ENCODE measurements at places on chromosomes 7 and 10. TPM values are rescaled to one million over a fixed set of nuclear protein-coding genes. Genes with fewer than 3 reads are reported as not detected.

DNA sequence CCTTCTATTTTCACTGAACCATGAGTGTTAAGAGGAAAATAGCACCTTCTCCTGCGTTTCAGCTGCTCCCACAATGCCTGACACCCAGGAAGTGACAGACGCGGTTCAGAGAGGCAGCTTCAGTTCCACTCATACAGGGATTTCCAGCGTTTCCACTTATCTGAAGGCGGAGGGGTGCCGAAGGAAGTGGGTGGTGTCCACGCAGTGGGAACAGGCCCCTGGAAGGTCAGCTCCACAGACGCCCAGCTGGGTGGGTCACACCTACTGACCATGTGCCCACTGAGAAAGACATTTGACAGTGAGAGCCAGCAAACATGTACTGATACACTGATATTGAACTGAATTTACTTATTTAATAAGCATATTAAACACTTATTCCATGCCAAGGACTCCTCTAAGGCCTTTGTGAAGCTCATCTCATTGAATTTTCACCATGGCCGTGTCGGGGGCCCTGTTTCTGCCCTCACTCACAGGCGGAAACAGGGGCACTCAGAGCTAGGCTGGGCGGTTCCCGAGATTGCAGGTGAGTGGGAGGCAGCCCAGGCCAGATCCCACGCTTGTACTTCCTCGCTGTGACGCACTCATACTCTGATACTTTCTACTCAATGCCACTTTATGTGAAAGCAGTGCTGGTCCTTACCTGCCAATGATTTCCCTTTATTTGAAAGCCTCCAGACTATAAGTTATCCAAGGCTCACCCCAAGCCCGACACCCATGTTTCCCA lies 96.8 kb downstream of the TCERG1L start:
- no peaks in the 10 kb centered on the region for H3K4me1 ChIP-seq
- no peaks in the 10 kb centered on the region for H3K36me3 ChIP-seq
- H3K27me3 ChIP-seq: no peaks in the 10 kb centered on the region
- H3K4me3 ChIP-seq: no peak overlapping the region
- DNase-seq: no peak

- H3K4me3 ChIP-seq: no peak overlapping the region
- DNase-seq: no peak
- no peaks in the 10 kb centered on the region for H3K36me3 ChIP-seq
Observed at GRCh38 chr7:152543799-152544198, 108.0 kb upstream of the KMT2C start.

GRCh38 chr10:128960517-128960916 lies 506.5 kb upstream of the MGMT start:
- no peaks in the 10 kb centered on the region for H3K27me3 ChIP-seq
- H3K4me3 ChIP-seq: no peak overlapping the region
- no peak overlapping the region for H3K27ac ChIP-seq
- no peak for DNase-seq
- H3K36me3 ChIP-seq: no peaks in the 10 kb centered on the region

DNA sequence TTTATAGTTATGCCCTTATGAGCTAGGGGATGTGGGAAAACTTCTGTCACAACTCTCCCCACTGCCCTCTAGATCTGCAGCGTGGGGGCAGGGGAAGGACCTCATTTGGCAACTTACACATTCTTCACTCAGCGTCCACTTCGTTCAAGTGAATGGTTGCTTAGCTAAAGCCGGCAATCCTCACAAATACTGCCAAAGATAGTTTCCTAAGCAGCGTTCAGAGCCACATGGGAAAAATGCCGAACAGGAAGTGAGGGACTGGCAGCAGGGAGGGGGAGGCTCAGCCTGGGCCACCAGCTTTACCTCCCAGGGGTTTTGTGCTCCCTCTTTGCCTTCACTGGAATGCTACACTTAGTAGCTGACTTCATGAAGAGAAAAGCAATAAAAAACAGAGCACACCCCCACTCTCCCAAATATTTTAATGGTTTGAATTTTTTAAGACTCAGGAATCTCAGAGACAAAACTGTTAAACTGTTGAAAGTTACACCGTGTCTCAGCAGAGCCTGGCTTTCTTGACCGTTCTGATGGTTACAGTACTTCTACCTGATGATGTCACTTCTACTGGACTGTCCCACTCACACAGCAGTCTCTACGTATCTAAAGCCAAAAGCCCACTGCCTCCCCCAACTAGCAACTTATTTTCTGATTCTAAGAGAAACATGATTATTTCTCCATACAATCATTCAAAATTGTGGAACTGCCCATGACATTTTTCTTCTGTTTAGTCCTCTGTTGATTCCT lies 10.4 kb downstream of the GRM3 start:
- no peak for DNase-seq
- no peak overlapping the region for H3K27ac ChIP-seq
- H3K4me3 ChIP-seq: no peak overlapping the region
- no peaks in the 10 kb centered on the region for H3K36me3 ChIP-seq
- no peaks in the 10 kb centered on the region for H3K4me1 ChIP-seq

- DNase-seq: peak; percentile 65
- H3K27ac ChIP-seq: no peak overlapping the region
- H3K36me3 ChIP-seq: no peaks in the 10 kb centered on the region
- no peaks in the 10 kb centered on the region for H3K27me3 ChIP-seq
Observed at GRCh38 chr10:27723436-27723835, 22.2 kb downstream of the MKX start.

DNA sequence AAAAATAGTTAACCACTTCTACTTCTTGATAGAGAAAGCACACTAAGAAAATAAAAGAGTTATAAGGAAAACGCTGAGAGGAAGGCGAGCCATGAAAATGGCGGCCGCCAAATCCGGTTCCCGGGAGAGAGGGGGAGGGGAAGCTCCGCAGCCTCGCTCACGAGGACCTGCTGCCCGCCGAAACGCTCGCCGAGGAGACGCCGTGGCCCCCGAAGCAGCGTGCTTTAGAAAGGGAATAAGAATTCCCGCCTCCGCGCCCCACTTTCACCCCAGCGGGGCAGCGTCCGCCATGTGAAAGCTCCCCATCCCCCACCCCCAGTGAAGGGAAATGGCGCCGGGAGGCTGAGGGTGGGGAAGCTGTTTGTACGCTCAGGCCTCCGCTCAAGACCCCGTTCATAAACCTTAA lies 505 bp downstream of the HNRNPA2B1 start:
- no peaks in the 10 kb centered on the region for H3K27me3 ChIP-seq
- H3K36me3 ChIP-seq: peaks cover 25% of the 10 kb centered on the region
- H3K4me1 ChIP-seq: peaks cover 26% of the 10 kb centered on the region
- H3K27ac ChIP-seq: peak overlapping the region; percentile 98

Gene GNAT3
- not detected for total RNA-seq

Gene NEUROG3
- total RNA-seq: not detected
